ENCODE measurements at places on chromosomes 7 and 10.

- no peak for DNase-seq
Observed at GRCh38 chr10:132849546-132850031, 63.6 kb upstream of the NKX6-2 start.

DNA sequence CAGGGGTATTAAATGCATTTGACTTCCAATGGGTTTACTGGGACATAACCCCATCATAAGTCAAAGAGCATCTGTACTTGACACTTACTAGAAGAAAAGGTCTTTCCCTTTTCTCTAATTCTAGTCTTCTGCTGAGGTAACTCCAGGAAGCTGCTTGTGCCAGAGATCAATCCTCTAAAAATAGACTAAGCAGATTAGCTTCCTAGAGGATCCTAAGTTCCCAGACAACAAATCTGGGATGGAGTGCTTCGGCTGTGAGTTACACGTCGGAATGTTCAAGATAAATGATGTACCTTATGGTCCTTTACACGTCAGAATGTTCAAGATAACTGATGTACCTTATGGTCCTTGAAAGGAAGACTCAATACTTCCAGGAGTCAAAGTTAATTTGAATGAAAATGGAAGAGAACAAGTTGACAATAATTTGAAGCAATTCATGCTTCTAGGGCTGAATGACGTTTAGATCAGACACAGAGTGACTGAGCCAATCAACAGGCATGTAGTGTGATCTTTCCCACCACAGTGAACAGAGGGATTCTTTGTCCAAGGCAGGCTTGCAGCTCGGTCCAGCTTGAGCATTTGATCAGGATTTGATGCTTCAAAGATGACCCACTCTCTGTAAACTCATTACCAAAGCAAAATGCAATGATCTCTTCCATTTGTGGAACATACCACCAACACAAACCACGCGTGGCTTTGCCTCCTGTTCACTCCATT lies 63.8 kb downstream of the SLC37A3 start:
- DNase-seq: no peak

DNA sequence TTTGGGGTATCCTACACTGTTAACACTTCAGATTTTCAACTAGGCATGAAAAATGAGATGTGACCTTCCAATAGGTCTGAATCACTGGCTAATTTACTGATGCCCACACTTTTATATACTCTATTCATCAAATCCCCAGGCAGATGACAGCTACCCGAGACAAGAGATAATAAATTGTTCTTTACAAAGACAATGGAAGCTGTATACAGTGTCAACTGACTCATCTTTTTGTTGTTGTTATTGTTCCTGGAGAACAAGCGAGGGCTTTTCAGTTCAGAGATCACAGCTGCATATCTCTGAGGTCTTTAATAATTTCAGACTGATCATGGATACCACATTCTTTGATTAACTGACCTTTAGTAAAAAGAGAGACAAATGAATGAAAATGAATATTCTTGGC lies 228.9 kb downstream of the SDHAF3 start:
- no peak for DNase-seq

GRCh38 chr7:50962281-50962883 lies 179.7 kb upstream of the GRB10 start:
- peak; percentile 8 for DNase-seq

All from inflammatory macrophage treated with lipopolysaccharide for 4 hours (primary cell).